Muscle of leg (tissue), 16 donors: ENCODE measurements at places on chromosomes 5 and 9.
A peak's percentile ranks its signal among the peaks of the same experiment; 100 is the strongest.

DNA sequence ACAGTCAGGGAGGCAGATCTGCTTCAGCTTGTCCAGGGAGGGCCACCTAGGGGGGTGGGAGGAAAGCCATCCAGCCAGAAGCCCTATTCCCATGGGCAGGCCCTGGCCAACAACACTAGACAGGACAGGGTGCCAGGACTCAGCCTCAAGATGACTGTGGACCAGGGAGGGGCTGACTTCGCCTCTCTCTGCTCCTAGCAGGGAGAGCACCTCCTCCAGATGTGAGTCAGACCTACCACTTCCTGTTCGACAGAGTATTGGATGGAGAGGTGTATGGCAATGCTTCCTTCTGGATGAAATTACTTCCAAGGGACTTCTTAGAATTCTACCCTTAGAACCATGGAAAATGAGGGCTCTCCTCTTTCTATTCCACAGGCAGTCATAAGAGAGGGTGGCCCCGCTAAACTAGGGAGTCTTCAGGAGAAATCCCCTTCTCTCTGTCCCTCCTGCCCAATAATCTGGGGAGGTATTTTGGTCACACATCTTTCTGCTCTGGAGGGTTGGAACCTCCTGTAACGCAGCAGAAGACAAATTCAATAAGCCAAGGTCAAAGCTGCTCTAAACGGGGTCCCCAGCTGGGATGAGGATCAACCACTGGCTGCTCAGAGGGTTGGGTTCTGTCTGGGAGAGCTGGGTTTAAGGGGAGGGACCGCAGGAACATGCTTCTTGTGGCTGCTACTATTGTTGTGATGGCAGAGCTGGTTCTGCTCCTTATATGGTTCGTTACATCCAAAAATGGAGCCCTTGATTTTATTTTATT lies 23.2 kb upstream of the RCL1 start:
- no peak for DNase-seq

- no peak for DNase-seq
Observed at GRCh38 chr9:2967766-2968165, 123.9 kb upstream of the PUM3 start.

DNA sequence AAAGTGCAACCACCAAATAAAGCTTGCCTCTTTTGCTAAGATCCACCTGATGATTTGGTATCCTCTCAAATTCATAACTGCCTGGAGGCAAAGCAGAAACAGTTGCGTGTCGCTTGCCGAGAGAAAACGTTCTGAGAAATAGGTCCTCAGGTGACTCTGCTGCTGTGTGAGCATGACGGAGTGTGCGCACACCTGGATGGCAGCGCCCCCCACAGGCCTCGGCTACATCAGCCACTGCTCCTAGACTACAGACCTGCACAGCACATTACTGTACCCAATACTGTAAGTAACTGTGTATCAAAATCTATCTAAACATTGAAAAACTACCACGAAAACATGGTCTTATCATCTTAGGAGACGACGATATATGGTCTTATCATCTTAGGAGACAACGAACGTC lies 87.4 kb downstream of the CAMSAP1 start:
- no peak for DNase-seq

- peak; percentile 18 for DNase-seq
Observed at GRCh38 chr9:114275246-114276004, 47.5 kb upstream of the ORM1 start.

DNA sequence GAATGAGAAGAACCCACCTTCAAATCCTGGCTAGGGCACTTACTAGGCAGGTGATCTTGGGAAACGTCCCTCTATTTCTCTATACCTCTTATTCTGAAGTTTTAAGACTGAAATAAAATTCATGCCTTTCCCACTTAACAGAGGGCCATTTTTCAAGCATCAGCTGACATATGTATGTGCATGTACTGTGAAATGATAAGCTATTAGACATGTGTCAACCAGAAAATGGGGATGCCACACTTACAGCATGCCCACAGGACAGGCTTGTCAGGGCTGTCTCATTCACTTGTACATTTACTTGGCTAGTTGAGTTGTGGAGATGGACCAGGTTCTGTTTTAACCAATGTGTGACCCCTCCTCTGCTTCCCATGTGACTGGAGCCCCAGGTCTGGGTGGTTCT lies 78.5 kb downstream of the C9orf152 start:
- no peak for DNase-seq

DNA sequence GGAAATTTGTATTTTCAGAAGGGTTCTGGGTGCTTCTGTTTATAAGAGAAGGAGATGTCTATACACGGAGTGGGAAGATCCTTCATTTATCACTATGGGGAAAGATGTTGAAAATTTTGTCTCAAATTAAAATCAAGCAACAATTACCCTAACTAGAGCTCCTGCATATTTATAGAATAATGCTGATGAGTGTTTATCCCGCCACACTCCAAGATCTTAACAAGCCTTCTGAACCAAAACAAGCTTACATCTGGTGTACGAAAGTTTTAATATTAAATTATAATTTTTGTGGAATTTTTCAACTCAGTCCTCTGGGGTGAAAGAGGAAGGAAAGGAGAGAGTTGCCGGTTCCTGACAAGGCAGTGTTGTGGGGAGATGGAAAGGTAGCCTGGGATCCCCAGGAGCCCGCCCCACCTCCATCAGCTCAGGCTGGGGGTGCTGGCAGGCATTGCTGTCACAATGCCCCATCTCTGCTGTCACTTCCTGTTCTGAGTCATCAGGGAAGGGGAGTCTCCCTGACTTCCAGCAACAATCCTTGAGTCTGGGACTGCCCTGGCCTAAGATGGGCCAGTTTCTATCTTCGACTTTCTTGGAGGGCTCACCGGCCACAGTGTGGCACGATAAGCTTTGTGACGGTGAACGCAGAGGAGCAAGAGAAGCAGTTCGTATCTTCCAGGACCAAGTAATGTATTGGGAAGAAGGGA lies 64.5 kb downstream of the ERAP1 start:
- peak; percentile 11 for DNase-seq

- DNase-seq = no peak
Observed at GRCh38 chr5:130488252-130488651, 584.0 kb downstream of the CHSY3 start.

GRCh38 chr5:137264041-137264440 lies 235.1 kb downstream of the SPOCK1 start:
- no peak for DNase-seq

DNA sequence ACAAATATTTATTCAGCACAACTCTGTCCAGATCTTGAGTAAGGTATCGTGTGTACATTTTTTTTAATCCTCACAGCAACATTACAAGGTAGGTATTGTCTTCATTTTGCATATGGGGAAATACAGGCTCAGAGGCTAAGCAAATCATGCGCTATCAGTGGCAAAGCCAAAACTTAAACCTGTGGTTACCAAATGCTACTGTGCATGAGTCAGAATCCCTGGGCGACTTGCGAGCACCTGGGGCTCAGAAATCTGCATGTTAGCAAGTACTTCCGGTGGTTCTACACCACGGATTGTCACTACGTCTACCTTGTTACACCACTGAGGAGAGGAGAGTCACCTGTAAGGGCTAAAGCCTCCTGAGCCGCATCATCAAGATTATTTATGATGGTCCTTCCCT lies 21.3 kb downstream of the C5orf58 start:
- no peak for DNase-seq

- DNase-seq = no peak
Observed at GRCh38 chr5:179823937-179824744, 3.4 kb downstream of the SQSTM1 start.

- no peak for DNase-seq
Observed at GRCh38 chr9:72836790-72837189, 116.1 kb downstream of the ALDH1A1 start.

GRCh38 chr5:151051066-151051930 lies 29.5 kb downstream of the TNIP1 start:
- peak; percentile 88 for DNase-seq

- DNase-seq = no peak
Observed at GRCh38 chr5:112333331-112333781, 85.7 kb downstream of the EPB41L4A start.

GRCh38 chr5:8993031-8993430 lies 552.8 kb downstream of the SEMA5A start:
- DNase-seq = no peak

- DNase-seq = peak; percentile 28
Observed at GRCh38 chr5:158126442-158127405, 267.8 kb upstream of the CLINT1 start.

GRCh38 chr9:224582-225520 lies 10.2 kb downstream of the DOCK8 start:
- no peak for DNase-seq

GRCh38 chr9:18720691-18721090 lies 246.7 kb downstream of the ADAMTSL1 start:
- DNase-seq = no peak

DNA sequence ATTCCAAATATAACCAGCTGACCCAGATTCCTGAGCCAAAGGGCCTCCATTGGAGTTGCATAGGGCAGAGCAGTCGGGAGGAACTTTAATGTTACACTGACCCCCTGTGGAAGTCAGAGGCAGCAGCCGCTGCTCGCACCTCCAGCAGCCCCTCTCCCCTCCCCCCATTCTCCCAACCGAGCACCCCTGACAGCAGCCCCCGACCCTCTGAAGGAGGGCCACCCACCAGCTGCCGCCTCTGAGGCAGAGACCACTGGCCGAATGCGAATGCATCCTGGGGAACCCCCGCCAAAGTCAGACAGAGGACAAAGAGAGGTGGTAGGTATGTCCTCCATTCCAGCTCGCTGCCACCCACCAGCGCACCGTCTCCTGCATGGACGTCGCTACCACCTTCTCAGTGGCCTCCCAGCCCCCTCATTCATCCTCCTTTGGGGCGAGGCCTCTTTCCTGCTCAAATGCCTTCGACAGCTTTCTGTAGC lies 231.0 kb downstream of the CDK5RAP2 start:
- DNase-seq = peak; percentile 46

GRCh38 chr5:65263321-65263720 lies 218.4 kb downstream of the ADAMTS6 start:
- DNase-seq = no peak

DNA sequence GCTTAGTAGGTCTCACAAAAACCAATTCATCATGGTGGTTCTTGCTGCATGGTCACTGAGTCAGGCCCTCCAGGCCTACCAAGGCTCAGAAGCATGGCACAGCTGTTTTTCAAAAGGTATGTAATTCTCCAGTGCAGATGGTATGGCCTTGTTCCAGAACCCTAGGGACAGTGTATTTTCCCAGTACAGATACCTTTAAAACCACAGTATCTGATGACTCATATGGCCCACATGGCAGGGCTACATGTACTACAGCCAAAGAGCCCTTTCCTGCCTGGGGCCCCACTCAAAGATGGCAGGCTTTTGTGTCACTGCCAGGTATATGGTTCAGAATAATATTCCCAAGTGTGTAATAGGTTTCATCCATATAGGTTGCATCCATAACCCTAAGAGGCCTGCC lies 16.5 kb downstream of the CSF2 start:
- DNase-seq = no peak

- no peak for DNase-seq
Observed at GRCh38 chr5:176881021-176881749, 18.0 kb downstream of the HK3 start.

GRCh38 chr5:95959888-95960666 lies 1.6 kb downstream of the ELL2 start:
- DNase-seq = peak; percentile 42

DNA sequence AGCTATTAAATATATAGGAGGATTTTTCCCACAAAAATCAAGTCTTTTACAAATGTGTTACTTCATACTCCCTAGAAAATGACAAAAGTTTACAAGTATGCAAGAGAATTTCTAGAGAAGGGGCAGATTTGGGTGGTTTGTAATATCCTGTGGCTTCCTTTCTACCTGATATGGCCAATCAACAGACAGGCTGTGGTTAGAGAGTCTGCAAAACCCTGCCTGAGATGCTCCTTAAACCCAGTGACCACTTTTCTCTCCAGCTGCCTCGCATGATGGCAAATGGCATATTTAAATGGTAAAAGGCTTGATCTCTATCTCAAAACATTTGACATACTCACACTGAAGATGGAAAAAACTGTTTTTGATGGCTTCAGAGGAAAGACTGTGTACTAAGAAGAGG lies 550.1 kb upstream of the ZNF462 start:
- DNase-seq = no peak

DNA sequence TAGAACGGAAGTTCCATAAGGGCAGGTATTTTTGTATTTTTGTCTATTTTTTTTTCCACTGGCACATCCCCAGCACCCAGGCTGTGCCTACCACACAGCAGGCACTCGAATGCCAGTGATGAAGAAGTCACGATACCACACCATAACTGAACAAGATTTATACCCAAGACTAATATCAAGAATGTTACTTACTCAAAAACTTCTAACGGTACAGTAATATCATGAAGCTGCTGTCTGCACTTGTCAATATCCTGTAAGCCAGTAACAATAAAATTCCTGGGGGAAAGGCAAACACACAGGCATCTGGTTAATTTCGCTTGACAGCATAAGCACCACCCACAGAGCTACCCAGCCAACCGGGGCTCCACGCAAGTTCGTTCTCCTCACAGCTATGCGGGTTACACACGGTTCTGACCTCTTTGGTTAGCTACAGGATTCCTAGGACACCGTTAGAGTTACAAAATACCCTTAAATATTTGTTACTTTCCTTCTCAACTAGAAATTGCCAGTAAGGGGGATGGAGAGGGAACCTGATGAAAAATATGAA lies 1.3 kb downstream of the MED10 start:
- no peak for DNase-seq

- peak; percentile 74 for DNase-seq
Observed at GRCh38 chr5:135433681-135434426, 13.3 kb downstream of the DCANP1 start.

DNA sequence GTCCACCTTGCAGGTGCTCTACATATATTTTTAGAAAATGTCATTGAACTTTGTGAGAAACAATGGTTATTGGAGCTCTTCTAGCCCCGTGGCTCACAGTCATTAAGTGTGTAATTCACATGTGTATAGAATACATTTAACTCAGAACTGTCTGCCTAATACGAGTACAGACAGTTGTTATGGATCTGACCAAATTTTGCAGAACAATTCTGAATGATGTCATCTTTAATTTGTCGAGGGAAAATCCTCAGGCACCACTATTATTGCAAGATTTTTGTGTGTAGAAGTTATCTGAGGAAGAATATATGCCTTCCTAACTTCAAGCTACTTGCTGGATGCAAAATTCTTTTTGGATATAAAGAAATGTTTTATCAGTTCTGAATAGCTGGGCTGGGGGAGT lies 216.9 kb downstream of the CD180 start:
- DNase-seq = no peak
